ENCODE measurements at places on chromosomes 2 and 18.
A peak's percentile ranks its signal among the peaks of the same experiment; 100 is the strongest.

- DNase-seq: no peak
These were observed 89.6 kb downstream of the UPP2 start for GRCh38 chr2:158191076-158191895.

DNA sequence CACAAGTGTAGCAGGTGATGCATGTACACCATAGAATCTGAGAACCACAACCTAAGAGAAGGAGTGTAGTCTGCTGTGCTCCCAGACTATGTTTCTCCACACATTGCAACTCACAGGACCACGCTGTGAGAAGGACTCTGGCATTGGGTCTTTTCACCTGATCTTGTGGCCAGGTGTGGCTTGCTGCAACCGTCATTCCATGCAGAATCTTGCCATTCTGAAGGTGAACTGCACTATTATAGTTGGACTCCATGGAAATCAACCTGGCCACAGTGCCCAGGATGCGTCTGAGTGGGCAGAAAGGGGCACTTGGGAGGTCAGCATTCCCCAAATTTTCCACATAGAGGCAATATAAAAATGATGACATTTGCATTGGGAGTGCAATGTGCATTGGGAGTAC lies 122.2 kb downstream of the CAPN13 start:
- DNase-seq: no peak

- DNase-seq: no peak
These were observed 29.7 kb upstream of the PID1 start for GRCh38 chr2:229300790-229301189.

- DNase-seq: no peak
These were observed 137.3 kb upstream of the NABP1 start for GRCh38 chr2:191540681-191541080.

GRCh38 chr2:138723196-138723987 lies 56.8 kb downstream of the NXPH2 start:
- no peak for DNase-seq

- DNase-seq: no peak
These were observed 312.2 kb upstream of the MGAT5 start for GRCh38 chr2:133941666-133942065.

DNA sequence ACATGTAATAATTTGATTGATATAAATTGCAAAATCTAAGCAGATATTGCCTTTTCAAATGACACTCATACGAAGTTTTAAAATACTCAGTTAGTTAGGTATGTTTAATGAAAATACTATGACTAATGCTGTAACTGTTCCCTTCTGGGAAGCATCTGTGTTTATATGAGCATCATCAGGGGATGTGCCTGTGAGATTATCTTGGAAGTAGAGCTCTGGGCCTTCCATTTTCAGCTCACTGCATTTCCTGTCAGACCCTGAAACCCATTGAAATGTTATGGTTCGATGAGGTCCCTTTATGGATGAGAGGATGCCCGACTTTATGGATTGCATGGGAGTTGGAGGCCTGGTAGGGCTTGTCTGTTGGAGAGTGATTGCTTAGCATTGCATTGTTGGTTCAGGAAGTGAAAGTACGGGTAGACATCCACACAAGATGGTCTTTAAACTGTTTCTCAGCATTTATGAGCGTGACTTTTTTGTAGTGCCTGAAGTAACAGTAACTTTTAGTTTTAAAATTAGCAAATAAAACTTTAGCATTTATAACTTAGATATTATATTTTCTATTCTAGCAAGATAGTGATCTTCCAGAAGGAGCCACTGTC lies 28.7 kb downstream of the ELP2 start:
- no peak for DNase-seq

DNA sequence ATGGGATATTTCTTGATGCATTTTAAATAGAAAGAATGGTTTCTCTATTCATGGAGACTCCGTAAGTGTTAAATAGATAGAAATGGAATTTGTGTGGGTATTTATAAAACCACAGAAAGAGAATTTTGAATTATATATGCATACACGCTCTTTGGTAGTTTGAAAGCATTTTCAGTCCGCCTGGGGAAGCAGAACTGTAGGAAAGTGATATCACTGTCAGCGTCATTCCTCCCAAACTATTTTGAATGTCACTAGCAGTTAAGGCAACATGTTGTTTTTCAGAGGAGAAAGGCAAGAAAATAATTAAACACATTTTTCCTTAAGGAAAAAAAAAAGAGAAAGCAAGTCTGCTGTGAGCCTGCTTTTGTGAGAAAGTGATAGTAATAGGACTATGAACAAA lies 8.7 kb upstream of the ERMN start:
- DNase-seq: no peak

DNA sequence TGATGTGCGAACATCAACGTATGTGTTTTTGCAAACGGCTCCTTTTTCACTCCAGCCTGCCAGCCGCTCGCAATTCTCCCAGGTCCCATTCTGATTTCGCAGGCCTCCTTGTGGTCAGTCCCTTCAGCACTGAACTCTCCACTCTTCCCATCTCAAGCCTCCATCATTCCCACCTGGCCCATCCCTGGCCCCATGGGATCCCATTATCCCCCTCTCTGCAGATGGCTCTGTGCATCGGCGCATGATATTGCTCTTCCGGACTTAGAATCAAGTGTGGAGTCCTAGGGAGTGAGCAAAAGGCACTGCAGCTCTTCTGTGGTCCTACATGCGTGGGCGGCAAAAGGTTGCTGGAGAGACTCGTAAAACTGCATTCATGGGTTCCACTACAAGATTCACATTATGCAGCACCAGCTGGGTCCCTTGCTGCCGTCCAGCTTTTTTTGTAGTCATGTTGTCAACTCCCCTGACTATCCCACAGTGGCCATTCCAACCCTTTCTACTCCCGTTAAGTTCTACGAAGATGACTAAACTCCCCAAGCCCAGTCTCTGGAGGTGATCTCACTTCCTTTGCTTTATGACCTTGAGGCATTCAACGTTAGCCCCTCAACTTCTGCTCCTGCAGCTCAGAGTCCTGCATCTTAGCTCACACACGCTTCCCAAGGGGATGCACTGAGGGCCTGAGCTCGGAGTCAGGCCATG lies 125.3 kb upstream of the NRP2 start:
- no peak for DNase-seq

- no peak for DNase-seq
These were observed 48.3 kb downstream of the ASB1 start for GRCh38 chr2:238475034-238475433.

DNA sequence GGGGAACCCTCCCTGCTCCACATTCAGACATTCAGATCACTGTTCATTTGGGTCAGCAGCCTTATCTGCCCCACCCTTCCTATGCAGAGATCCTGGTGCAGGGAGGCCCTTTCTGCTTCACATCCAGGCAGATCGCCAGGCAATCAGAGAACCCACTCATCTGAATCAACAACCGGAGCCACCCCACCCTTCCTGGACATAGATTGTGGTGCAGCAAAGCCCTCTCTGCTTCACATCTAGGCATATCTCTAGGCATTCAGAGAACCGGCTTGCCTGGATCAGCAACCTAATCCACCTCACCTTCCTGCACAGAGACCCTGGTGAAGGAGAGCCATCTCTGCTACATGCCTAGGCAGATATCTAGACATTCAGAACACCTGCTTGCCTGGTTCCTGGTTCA lies 184.5 kb upstream of the CNTNAP5 start:
- DNase-seq: no peak

DNA sequence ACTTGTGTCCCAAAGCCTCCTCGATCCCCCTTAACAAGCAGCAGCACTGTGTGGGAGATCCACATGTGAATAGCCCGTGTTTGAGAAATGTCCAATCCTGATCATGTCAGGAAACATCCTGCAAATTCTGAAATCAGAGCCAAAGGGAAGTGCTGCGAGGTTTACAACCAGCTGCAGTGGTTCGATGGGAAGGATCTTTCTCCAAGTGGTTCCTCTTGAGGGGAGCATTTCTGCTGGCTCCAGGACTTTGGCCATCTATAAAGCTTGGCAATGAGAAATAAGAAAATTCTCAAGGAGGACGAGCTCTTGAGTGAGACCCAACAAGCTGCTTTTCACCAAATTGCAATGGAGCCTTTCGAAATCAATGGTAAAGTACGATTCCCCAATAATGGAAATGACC lies at the start of gene MARCO:
Gene MARCO, plus strand, starts transcription at position 164 of the 400 bp plus-strand sequence. Its CDS starts 107 bp downstream, at position 271.
- DNase-seq: peak; percentile 27

DNA sequence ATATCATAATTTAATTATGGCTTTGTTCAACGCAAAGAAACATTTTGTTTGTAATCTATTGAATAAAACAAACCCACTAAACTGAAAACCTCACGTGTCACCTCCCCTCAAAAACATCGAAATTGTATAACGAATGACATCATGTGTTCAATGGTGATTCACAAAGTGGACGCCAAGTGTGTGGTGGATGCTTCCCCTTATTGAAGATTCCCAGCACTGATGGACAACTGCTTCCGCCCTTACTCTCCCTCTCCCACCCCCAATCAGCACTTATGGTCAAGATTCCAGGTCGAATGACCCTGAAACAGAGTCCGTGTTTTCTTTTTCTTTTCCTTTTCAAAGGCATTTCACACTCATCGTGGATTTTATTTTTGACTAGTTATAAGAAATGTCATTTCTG lies 383.0 kb upstream of the SMIM21 start:
- no peak for DNase-seq

DNA sequence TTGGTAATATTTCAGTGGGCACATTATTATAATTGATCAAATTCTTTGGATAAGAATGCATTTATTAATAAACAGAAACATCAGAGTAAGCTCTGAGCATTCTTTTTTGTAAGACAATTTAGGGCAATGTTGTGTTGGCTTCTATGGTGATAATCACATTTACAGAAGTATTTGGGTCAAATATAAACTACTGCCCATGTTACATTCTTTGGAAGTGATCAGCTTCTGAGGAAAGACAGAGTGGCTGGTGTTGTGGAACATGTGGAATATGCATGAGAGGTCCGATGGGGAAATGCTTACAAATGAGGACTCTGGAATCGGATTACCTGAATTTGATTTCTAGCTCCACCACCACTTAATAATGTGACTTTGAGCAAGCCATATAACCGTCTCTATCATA lies 19.4 kb downstream of the SERPINB13 start:
- DNase-seq: no peak
